D341Med (cell line): ENCODE measurements at places on chromosomes 5 and 9.

- DNase-seq = no peak
Observed at GRCh38 chr5:170540271-170540670, 36.5 kb downstream of the KCNIP1 start.

GRCh38 chr5:127203818-127204217 lies 86.8 kb upstream of the MEGF10 start:
- DNase-seq = no peak

DNA sequence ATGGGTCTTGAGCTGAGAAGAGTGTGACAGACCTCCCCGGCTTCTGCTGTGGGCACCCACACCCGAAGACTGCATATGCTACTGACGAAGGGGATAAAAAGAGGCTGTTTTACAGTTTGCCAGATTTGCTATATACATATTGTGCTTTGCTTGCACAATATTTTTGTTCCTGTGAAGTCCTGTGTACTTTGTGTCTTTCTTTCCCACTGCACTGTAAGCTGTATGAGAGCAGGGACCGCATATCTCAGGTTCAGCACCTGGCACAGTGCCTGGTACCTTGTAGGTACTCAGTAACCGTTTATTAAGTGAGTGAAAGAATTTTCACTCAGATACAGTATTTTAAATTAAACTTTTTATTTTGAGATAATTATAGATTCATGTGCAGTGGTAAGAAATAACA lies 8.2 kb upstream of the GARNL3 start:
- DNase-seq = no peak

DNA sequence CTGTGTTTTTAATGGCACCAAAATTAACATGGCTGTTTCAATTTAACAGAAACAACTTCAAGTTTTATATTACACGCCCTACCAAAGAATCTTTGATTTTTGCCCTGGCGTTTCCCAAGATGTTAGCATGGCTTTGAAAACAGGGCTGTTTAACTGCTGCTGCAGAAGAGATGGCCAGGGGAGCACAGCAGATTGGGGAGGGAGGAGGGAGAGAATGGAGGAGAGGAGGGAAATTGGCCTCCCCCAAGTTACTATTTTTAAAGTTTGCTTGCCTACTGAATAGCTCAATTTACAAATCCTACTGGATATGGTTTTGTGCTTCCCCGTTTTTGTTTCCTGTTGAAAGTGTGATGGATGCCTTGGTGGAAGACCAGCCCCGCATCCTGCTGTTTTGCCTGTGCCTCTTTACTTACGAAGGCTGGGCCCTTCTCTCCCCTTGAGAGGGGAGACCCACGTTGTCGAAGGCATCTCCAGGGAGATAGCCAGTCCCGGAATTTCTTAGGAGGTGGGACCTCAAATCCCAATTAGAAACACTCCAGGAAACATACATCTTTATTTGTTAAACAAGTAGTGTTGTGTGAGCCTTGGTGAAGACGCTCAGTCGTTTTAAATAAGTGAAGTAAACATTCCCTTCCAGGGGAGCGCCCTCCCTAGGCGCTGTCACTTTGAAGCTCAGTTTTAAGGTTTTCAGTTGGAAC lies 98.6 kb downstream of the AOPEP start:
- no peak for DNase-seq

GRCh38 chr9:114811301-114811700 lies 5.5 kb upstream of the TNFSF15 start:
- DNase-seq = no peak

DNA sequence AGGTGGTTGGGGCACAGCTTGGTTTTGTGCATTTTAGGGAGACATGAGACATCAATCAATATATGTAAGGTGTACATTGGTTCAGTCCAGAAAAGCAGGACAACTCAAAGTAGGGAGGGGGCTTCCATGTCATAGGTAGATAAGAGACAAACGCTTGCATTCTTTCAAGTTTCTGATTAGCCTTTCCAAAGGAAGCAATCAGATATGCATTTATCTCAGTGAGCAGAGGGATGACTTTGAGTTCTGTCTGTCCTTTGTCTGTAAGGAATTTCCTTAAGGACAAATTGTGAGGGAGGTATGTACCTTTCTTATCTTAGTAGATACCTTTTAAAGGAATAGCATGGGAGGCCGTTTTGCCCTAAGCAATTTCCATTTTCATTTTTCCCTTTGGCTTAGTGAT lies 63.3 kb downstream of the COL15A1 start:
- no peak for DNase-seq
